ENCODE measurements at places on chromosomes 7 and 10. TPM values are rescaled to one million over a fixed set of nuclear protein-coding genes. Genes with fewer than 3 reads are reported as not detected.
A peak's percentile ranks its signal among the peaks of the same experiment; 100 is the strongest.

GRCh38 chr7:154425271-154425670, 373.1 kb downstream of the DPP6 start:
- H3K36me3 ChIP-seq: no peaks in the 10 kb centered on the region
- H3K27me3 ChIP-seq: no peaks in the 10 kb centered on the region

DNA sequence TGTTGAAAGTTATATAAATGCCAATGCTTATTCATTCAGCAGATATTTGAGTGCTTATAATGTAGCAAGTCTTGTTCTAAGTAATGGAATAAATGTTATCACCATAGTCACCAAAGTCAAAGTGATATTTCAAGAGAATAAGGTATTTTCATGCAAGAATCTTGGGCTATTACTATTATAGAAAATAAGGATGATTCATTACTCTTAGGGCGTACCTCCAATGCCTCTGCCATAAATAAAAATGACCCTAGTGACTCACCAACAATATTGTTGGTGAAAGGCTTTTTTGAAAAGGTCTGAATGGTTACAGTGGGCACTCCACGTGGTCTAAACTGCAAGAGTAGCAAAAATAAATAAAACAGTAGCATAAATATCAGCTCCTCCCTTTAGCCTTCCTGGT, 68.4 kb downstream of the RALA start:
- H3K36me3 ChIP-seq: peaks cover 14% of the 10 kb centered on the region
- no peak for DNase-seq
- peaks cover 2% of the 10 kb centered on the region for H3K4me1 ChIP-seq
- no peak overlapping the region for H3K4me3 ChIP-seq

DNA sequence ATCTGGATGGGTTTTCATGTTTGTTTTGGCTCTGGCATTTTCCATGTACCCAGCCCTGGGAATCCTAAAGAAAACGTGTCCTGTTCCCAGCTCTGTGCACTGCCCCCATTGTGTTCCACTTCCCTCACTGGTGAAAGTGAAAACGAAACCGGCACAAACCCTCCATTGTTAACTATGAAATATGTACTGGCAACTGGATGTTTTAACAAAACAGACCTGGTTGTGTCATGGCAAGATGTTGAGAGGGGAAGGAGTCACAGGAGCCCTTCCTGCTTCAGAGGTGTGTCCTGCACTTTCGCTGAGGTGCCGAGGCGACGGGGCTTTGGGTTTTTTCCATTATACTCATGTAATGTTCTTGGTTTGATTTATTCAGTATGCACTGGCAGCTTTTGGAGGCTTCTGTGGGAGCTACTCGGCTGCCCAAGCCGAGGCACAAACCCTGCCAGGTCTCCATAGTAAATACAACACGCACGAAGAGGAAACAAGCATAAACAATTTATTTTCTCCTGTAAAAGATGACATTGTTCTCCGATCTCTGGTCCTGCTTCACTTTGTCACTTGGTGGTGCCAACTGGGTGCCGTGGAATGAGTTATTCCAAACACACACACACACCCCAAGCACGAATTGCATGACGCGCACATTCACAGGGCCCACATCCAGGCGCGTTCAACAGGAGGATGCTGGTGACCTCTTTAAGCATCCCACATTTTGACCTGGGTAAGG, 118.2 kb downstream of the CDK6 start:
- no peak overlapping the region for H3K4me3 ChIP-seq
- H3K27ac ChIP-seq: no peak overlapping the region
- H3K36me3 ChIP-seq: no peaks in the 10 kb centered on the region
- DNase-seq: no peak

Gene PVRIG
- total RNA-seq: not detected

Gene PDE1C
- 0.54 TPM for total RNA-seq

DNA sequence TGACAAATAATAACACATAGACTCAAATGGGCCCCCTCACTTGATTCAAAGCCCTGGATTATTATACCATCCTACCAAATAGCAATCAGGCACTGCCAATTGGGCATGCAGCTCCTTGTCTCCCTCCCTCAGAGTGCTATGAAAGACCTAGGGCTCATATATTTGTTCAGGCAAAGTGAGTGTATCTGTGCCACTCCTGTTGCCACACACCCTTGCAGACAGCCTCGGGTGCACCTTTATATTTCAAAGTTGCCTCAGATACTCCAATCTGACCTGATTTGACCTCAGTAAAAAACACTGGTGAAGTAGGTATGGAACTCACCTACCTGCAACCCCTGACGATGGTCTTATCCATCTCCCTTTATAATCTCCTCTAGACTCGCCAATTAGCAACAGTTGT, 3.0 kb upstream of the NAMPT start:
- H3K4me1 ChIP-seq: peaks cover 18% of the 10 kb centered on the region
- no peak for DNase-seq
- H3K27me3 ChIP-seq: no peaks in the 10 kb centered on the region
- no peaks in the 10 kb centered on the region for H3K36me3 ChIP-seq
- H3K27ac ChIP-seq: no peak overlapping the region

DNA sequence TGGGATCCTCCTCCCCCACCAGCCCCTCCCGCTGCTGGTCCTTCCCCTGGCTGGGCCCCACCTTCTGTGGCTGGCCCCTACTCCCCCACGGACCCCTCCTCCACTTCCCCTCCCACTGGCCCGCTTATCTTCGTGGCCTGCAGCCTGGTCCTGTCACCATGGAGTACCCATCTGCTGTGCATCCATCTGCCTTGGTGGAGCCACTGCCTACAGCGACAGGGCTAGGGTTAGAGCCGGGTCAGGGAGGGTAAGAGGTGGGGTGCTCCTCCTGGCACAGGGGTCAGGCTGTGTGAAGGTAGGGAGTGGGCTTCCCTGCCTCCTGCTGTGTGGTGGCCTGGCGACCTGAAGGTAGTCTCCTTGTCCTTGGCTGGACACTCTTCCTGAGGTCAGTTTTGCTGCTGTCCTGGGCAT, 5.2 kb downstream of the ADCY1 start:
- DNase-seq: no peak
- H3K36me3 ChIP-seq: no peaks in the 10 kb centered on the region
- peaks cover 29% of the 10 kb centered on the region for H3K4me1 ChIP-seq
- peaks cover 32% of the 10 kb centered on the region for H3K27me3 ChIP-seq
- no peak overlapping the region for H3K4me3 ChIP-seq

- no peak overlapping the region for H3K4me3 ChIP-seq
- DNase-seq: peak; percentile 65
- no peaks in the 10 kb centered on the region for H3K27me3 ChIP-seq
- H3K36me3 ChIP-seq: no peaks in the 10 kb centered on the region
Measured at GRCh38 chr10:78211561-78212051, 177.9 kb downstream of the RPS24 start.

Gene STEAP1B
- total RNA-seq: 3.0 TPM

DNA sequence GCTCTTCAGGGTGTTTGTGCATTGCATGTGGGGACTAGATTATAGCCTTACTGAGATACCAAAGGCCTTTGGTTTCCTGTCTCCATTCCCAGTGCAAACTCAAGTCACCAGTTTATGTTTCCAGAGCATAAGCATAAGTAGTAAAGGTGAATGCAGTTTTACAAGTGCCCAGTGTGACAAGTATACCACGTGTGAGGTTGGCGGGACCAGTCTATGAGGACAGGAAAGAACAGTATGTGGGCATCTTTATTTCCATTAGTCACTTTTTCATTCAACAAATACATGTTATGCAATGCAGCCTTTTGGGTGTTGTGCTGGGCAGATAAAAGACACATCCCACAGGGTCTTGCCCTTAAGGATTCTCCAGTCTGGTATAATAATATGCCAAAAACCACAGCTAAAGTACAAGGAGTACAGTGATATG, 146.5 kb downstream of the ARID5B start:
- no peak overlapping the region for H3K4me3 ChIP-seq
- H3K4me1 ChIP-seq: peaks cover 11% of the 10 kb centered on the region
- no peak overlapping the region for H3K27ac ChIP-seq

Gene MYOZ1
- 1.9 TPM for total RNA-seq

Gene SORCS1
- 15.2 TPM for total RNA-seq

DNA sequence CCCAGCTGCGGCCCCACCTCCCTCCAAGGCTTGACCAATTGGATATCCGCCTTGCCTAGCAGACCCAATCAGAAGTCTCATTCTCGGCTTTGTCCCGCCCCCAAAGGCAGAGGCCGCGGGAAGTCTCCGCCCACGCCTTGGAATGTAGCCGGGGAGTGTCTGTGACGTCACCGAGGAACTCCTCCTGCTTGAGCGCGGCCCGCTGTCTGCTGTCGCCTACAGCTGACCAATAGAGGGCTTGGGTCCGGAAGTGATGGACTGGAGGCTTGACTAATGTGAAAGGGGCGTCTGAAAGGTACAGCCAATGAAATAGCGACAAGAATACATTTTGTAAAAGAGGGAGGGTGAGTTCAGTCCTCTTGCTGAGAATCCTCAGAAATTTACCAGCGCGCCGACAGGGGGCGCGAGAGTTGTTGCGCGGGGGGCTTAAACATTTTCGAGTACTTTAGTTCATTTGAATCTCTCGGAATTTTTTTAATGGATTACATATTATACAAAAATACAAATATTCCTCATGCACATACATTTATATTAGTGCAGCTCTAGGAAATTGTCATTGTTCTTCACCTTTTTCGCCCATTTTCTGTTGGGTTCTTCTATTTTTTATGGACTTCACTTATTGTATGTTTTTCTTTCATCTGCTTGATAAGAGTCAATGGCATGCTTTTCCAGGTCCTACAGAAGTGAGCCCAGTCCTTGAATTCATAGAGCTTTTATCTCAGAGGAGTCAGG, 376 bp upstream of the CREB3L2 start:
- H3K27ac ChIP-seq: no peak overlapping the region
- peak; percentile 100 for DNase-seq
- peaks cover 12% of the 10 kb centered on the region for H3K4me1 ChIP-seq

DNA sequence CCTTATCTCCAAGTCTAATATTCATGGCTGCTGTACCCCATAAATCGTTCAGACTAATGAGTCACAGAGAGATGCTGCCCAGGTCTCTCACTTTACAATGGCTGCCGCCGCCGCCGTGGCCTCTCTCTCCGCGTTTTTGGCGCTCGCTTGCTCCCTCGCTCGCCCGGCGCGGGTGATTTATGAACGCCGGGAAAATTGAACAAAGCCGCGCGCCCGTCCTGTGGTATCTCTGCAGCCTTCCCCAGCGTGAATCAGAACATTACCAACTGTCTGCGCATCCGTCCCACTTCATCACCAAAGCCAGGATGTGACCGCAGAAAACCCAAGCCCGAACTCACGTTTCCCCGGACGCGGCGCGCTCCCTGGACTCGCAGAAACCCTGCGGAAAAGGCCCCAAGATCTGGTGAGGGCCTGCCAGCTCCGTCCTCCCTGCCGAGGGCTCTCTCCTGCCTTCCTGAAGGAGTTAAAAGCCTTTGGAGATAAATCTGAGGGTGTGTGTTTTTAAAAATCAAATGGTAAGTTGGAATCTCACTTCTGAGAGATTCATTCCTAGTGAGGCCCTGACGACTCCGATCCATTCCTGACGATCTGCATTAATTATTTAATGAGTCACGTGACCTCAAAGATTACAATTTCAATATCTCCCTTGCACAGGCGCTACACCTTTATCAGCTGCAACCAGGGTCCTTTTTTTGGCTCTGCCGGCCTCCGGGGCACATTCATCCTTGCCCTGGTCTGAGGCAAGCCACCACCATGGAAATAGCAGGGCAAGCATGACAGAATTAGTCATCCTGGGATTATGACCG, 6.3 kb downstream of the HOXA4 start:
- peaks cover 100% of the 10 kb centered on the region for H3K27me3 ChIP-seq
- DNase-seq: no peak
- no peak overlapping the region for H3K4me3 ChIP-seq
- H3K36me3 ChIP-seq: no peaks in the 10 kb centered on the region
- H3K4me1 ChIP-seq: no peaks in the 10 kb centered on the region

Gene ANKRD61
- total RNA-seq: not detected

DNA sequence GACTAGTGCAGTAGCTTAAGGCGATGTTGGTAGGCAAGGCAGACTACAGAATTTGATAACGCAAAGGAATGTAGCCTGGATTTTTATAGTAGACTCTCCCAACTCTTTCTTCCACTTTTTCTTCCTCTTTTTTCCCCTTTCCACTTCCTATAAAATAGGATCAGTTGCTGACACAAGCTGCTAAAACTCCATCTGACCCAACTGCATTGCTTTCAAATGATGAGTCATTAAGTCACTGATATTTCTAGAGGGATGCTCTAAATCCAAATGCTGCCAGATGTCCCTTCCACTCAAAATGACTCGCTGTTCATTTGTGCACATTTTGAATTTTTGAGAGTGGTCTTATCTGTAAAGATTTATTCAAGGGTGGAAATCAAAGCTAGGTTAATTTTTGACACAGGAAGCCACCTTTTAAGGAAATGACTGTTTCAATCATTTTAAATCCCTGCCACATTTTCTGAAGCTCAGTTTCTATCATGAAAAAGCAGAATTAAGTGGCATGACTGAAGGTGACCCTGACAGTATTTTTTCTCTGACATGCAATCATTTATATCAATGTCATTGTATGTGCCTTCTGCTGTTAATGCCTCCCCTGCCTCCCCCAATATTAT, 25.8 kb upstream of the SFMBT2 start:
- no peaks in the 10 kb centered on the region for H3K36me3 ChIP-seq
- H3K4me3 ChIP-seq: no peak overlapping the region
- no peak for DNase-seq
- no peaks in the 10 kb centered on the region for H3K27me3 ChIP-seq
- peaks cover 9% of the 10 kb centered on the region for H3K4me1 ChIP-seq
- no peak overlapping the region for H3K27ac ChIP-seq

- H3K36me3 ChIP-seq: no peaks in the 10 kb centered on the region
- no peaks in the 10 kb centered on the region for H3K27me3 ChIP-seq
- no peak overlapping the region for H3K27ac ChIP-seq
- no peak for DNase-seq
Measured at GRCh38 chr7:95469187-95469586, 16.6 kb upstream of the ASB4 start.

DNA sequence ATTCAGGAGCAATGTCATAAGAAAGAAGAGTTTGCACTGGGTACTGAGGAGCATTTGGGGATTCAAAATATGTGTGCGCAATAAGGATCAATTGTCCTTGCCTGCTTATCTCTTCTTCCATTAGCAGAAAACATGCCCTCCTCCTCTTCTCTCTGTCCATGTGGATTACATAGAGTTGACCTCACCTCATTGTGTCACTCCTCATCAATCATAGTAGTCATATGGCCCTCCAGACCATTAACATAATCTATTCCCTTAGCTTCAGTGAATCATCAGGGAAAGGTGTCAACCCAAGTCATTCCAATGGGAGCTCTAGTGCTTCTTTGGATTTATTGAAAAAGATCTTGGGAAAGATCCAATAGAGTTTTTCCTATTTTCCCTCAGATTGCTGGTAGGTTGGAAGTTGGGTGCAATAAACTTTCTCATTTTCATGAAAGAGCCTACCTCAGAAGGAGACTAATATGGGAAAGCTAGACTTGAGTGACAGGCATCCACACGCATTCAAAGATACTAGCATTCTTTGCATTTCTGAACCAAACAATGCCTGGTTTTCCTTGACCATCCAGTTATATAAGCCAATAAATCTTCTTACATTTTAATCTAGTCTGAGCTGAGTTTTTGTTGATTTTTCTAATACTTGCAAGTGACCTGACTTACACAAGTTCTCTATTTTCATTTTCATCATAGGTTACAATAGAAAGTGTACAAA, 71.5 kb upstream of the FAM13C start:
- H3K36me3 ChIP-seq: no peaks in the 10 kb centered on the region
- DNase-seq: no peak

Data from neural progenitor cell (in vitro differentiated cells).